Central memory CD8-positive, alpha-beta T cell (primary cell): ENCODE measurements at places on chromosomes 16 and 17.

DNA sequence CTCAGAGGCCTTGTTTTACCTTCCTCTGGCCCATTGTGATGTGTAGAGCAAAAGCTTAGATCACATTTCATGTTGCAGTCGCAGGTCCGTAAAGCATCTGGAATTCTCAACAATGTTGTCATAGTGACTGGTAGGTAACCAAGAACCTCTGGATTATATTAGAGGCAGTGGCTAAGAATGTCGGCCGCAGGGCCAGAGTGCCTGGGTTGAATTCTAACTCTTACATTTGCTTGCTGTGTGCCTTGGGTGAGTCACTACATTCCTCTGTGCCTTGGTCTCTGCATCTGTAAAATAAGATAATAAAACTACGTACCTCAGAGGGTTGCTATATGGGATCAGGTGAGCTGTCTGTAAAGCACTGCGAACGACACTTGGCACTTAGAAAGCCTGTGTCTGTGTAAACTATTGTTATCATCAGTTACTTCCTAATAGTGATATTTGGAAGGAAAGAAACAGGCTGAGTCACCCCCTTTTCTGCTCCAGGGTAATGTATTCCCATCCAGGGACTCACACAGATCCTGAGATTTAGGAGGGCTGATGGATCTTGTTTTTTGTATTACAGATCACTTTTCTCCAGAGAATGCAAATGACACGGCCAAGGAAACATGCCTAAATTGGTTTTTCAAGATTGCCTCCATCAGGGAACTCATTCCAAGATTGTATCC lies 52.2 kb downstream of the VPS35L start:
- no peak overlapping the region for H3K4me3 ChIP-seq
- H3K27me3 ChIP-seq, result no peaks in the 10 kb centered on the region
- no peak overlapping the region for H3K27ac ChIP-seq
- H3K4me1 ChIP-seq, result no peaks in the 10 kb centered on the region

GRCh38 chr17:81061027-81061735 lies 26.2 kb downstream of the BAIAP2 start:
- no peak overlapping the region for H3K4me3 ChIP-seq
- no peak overlapping the region for H3K27ac ChIP-seq
- no peaks in the 10 kb centered on the region for H3K27me3 ChIP-seq
- peaks cover 3% of the 10 kb centered on the region for H3K36me3 ChIP-seq
- DNase-seq, result no peak

GRCh38 chr16:86563469-86564345 lies 2.9 kb upstream of the FOXC2 start:
- H3K27ac ChIP-seq, result no peak overlapping the region
- peaks cover 51% of the 10 kb centered on the region for H3K27me3 ChIP-seq
- peak overlapping the region; percentile 54 for H3K4me3 ChIP-seq
- peaks cover 2% of the 10 kb centered on the region for H3K36me3 ChIP-seq
- H3K4me1 ChIP-seq, result peaks cover 15% of the 10 kb centered on the region

GRCh38 chr17:45262516-45263476 lies 902 bp upstream of the SPATA32 start:
- no peaks in the 10 kb centered on the region for H3K27me3 ChIP-seq
- peak overlapping the region; percentile 53 for H3K27ac ChIP-seq
- peak overlapping the region; percentile 82 for H3K4me3 ChIP-seq
- peaks cover under 1% of the 10 kb centered on the region for H3K4me1 ChIP-seq

DNA sequence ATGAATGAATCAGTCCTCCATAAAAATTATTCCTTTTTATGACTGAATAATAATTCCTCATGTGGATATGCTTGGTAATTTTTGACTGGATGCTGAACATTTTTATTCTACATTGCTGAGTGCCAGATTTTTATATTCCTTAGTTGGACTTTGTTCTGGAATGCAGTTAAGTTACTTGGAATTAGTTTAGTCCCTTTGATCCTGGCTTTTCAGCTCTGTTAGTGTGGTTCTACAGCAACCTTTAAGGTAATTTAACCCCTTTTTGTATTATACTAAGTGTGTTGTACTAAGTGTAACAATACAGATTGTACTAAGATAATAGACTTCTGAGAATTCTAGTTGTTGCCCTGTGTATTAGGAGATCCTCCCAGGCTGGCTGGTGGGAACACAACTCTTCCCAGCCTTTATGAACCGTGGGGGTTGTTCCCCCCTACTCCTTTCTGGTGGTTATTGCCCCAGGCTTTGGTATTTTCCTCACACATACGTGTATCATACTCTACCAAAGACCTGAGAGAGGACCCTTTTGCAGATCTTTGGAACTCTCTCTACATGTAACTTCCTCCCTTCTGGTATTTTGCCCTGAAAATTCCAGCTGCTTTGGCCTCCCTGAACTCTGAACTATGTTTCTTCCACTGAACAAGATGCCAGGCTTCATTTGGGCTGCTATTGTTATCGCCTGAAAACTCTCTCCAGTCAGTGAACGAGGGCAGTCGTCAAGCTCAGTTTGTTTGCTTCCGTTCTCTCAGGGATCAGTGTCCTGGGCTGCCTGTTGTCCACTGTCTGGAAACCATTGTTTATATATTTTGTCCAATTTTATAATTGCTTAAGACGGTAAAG lies 30.5 kb downstream of the TANGO6 start:
- H3K27ac ChIP-seq, result no peak overlapping the region
- no peaks in the 10 kb centered on the region for H3K27me3 ChIP-seq
- no peak overlapping the region for H3K4me3 ChIP-seq
- no peak for DNase-seq
- H3K4me1 ChIP-seq, result no peaks in the 10 kb centered on the region

DNA sequence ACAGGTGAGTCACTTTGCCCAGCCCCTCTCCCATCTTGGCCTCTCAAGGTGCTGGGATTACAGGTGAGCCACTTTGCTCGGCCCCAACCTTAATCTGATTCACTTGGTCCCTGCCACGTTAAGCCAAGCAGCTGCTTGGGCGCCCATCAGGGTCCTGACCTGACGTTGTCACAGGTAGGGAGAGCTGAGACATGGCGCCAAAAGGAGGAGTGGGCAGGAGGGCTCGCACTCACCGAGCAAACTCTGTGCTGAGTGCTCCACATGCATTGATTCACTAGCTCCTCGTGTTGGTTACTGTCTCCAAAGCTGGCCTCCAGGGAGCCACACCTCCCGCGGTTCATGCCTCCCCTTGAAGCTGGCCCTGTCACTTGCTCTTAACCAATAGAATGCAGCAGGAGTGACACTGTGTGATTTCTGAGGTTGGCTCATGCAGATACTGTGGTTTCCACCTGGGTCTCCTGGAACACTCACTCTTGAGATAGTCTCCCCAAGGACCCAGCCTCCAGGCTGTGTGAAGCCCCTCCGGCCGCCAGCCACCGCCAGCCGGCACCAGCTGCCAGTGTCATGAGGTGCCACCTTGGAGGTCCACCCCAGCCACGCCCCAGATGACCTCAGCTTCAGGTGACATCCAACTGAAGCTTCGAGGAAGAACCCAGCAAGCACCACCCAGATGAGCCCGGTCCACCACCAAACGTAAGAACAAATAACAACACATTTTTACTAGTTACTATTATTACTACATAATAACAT lies 223.0 kb downstream of the GSG1L start:
- no peak overlapping the region for H3K4me3 ChIP-seq
- DNase-seq, result no peak
- no peak overlapping the region for H3K27ac ChIP-seq
- peaks cover 65% of the 10 kb centered on the region for H3K27me3 ChIP-seq

GRCh38 chr16:89048090-89048725 lies 45.4 kb upstream of the ACSF3 start:
- H3K36me3 ChIP-seq, result peaks cover 3% of the 10 kb centered on the region
- H3K27ac ChIP-seq, result no peak overlapping the region
- no peak for DNase-seq

- H3K27ac ChIP-seq, result no peak overlapping the region
- H3K36me3 ChIP-seq, result no peaks in the 10 kb centered on the region
- no peak for DNase-seq
Observed at GRCh38 chr17:56577190-56577842, 16.2 kb upstream of the NOG start.

DNA sequence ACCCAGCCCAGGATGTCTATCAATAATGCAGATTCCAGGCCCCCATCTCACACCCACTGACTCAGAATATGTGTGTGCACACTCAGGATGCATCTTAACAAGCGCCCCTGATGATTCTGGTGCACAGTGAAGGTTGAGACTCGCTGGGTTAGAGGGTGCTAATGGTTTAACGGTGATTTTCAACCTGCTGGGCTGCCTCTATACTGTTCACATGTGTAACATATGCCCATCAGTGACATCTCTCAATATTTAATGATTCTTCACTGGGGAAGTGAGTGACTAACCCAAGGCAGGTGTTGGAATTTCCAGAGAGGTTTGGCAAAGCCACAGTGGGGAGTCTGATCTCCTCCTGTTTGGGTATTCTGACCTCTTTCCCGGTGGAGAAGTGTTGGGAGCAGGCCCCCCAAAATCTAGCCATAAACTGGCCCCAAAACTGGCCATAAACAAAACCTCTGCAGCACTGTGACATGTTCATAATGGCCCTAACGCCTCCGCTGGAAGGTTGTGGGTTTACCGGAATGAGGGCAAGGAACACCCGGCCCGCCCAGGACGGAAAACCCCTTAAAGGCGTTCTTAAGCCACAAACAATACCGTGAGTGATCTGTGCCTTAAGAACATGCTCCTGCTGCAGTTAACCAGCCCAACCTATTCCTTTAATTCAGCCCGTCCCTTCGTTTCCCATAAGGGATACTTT lies 4.1 kb upstream of the DOC2B start:
- H3K27me3 ChIP-seq, result peaks cover 50% of the 10 kb centered on the region
- no peak overlapping the region for H3K27ac ChIP-seq
- peaks cover 1% of the 10 kb centered on the region for H3K36me3 ChIP-seq
- H3K4me3 ChIP-seq, result no peak overlapping the region

GRCh38 chr16:7340938-7341337 lies 8.3 kb downstream of the RBFOX1 start:
- H3K27me3 ChIP-seq, result no peaks in the 10 kb centered on the region
- no peak overlapping the region for H3K27ac ChIP-seq
- H3K4me1 ChIP-seq, result no peaks in the 10 kb centered on the region

GRCh38 chr17:29588017-29588561 lies 1.4 kb downstream of the GIT1 start:
- no peaks in the 10 kb centered on the region for H3K27me3 ChIP-seq
- H3K4me3 ChIP-seq, result peak overlapping the region; percentile 87

GRCh38 chr17:72386619-72387237 lies 265.9 kb downstream of the SOX9 start:
- no peaks in the 10 kb centered on the region for H3K4me1 ChIP-seq
- H3K36me3 ChIP-seq, result no peaks in the 10 kb centered on the region
- H3K27ac ChIP-seq, result no peak overlapping the region
- H3K27me3 ChIP-seq, result peaks cover 30% of the 10 kb centered on the region

GRCh38 chr17:75959051-75959838 lies 18.4 kb upstream of the FBF1 start:
- DNase-seq, result no peak
- no peak overlapping the region for H3K4me3 ChIP-seq
- H3K4me1 ChIP-seq, result peaks cover 13% of the 10 kb centered on the region
- H3K36me3 ChIP-seq, result peaks cover 33% of the 10 kb centered on the region

- peaks cover 39% of the 10 kb centered on the region for H3K4me1 ChIP-seq
- H3K36me3 ChIP-seq, result peaks cover 38% of the 10 kb centered on the region
- no peaks in the 10 kb centered on the region for H3K27me3 ChIP-seq
- H3K4me3 ChIP-seq, result peak within 1 kb of the TSS; percentile 97
Observed at GRCh38 chr17:40647624-40648383, at the start of gene SMARCE1. Gene SMARCE1, minus strand, starts transcription at chr17:40647818. Its CDS starts 2,016 bp downstream, at chr17:40645802.

DNA sequence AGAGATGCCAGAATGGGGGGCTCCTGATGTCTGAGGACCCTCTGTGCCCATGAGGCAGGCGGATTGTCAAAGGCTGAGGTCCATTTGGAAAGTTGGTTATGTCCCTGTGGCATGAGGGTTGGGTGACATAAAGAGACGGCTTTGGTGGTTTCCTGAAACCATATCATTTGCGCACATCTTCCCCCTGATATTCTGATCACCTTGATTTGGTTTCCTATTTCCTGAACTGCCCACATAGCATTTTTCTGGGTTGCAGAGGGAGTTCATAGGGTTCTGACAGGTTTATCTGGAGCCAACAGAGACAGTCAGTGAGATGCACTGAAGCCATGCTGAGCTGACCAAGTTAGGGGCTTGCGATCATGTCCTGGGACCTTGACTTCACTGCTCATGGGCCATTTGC lies 15.7 kb upstream of the RNF222 start:
- H3K4me3 ChIP-seq, result no peak overlapping the region
- no peak overlapping the region for H3K27ac ChIP-seq
- peaks cover 9% of the 10 kb centered on the region for H3K4me1 ChIP-seq
- no peaks in the 10 kb centered on the region for H3K36me3 ChIP-seq

GRCh38 chr17:3929181-3929580 lies 12.9 kb upstream of the P2RX1 start:
- H3K36me3 ChIP-seq, result peaks cover 35% of the 10 kb centered on the region
- H3K27me3 ChIP-seq, result no peaks in the 10 kb centered on the region
- no peak overlapping the region for H3K27ac ChIP-seq
- no peaks in the 10 kb centered on the region for H3K4me1 ChIP-seq
- no peak for DNase-seq
- H3K4me3 ChIP-seq, result no peak overlapping the region

DNA sequence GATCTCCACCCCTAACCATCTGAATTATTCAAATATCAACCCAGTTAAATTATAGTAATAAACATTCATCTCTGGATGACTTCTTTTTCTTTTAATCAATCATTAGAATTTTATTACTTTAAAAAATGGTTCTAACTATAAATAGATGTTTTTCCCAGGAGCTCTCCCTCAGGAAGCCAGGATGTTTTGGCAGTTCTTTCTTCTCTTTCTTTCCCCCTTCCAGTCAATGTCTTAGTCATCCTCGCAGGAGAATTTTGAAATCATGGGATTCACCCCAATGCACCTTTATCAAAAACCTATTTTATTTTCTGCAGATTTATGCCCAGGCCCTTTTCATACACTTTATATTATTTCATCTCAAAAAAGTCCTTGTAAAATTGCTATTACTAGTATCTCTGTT lies 711.6 kb downstream of the CDH11 start:
- no peak overlapping the region for H3K27ac ChIP-seq
- H3K4me1 ChIP-seq, result no peaks in the 10 kb centered on the region
- no peaks in the 10 kb centered on the region for H3K36me3 ChIP-seq
- H3K27me3 ChIP-seq, result no peaks in the 10 kb centered on the region
- H3K4me3 ChIP-seq, result no peak overlapping the region

DNA sequence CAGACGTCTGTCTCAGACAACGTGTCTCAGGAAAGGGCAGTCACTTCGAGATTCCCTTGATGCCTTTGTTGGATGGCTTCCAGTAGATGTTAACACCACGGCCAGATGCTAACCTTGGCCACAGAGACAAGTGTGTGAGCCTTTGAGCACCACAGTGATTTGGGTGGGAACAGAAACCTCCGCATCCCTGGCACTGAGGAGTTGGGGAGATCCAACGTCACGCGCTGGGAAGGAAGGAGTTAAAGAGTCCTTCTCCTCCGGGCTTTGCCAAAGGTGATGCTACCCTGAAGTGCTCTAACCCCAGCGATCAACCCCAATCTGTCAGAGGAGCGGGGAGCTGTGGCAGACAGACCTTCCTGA lies 3.0 kb upstream of the ABR start:
- DNase-seq, result no peak
- H3K27ac ChIP-seq, result no peak overlapping the region
- H3K4me1 ChIP-seq, result peaks cover 7% of the 10 kb centered on the region
- H3K36me3 ChIP-seq, result peaks cover 3% of the 10 kb centered on the region
- H3K4me3 ChIP-seq, result peak overlapping the region; percentile 27
- no peaks in the 10 kb centered on the region for H3K27me3 ChIP-seq
